Breast epithelium (tissue), 4 donors: ENCODE measurements at places on chromosomes 3 and 15.

GRCh38 chr3:156413293-156413892 lies 141.5 kb downstream of the SSR3 start:
- DNase-seq: no peak

DNA sequence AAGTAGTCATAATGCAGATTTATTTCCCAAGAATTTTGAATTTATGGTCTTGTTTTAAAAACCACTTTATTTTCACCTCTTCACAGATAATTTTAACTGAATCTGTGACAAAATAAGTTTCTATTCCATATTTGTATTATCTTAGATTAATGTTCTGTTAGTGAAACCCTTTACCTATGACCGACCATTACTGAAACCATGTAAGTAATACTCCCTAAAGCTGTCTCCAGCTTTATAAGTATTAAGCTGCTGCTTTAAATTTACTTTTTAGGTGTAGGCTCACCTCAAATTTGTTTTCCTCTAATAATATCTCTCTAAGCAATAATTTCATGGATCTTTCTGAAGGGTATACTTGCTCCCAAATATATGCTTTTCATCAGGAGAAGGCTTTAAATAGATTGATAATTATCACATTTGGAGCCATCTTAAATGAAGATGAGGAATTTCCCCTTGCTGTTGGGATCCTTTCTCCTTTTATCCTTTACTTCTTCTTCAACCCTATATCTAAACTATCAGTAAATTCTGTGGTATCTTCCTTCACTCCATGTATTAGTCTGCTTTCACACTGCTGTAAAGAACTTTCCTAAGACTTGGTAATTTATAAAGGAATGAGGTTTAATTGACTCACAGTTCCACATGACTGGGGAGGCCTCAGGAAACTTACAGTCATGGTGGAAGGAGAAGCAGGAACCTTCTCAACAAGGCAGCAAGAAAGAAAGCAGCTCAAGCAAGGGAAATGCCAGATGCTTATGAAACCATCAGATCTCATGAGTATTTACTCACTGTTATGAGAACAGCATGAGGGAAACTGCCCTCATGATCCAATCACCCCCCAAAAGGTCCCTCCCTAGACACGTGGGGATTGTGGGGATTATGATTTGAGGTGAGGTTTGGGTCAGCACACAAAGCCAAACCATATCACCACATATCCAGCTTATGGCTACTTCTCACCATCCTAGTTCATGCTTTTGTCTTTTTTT lies 92.3 kb upstream of the P2RY1 start:
- DNase-seq: no peak

DNA sequence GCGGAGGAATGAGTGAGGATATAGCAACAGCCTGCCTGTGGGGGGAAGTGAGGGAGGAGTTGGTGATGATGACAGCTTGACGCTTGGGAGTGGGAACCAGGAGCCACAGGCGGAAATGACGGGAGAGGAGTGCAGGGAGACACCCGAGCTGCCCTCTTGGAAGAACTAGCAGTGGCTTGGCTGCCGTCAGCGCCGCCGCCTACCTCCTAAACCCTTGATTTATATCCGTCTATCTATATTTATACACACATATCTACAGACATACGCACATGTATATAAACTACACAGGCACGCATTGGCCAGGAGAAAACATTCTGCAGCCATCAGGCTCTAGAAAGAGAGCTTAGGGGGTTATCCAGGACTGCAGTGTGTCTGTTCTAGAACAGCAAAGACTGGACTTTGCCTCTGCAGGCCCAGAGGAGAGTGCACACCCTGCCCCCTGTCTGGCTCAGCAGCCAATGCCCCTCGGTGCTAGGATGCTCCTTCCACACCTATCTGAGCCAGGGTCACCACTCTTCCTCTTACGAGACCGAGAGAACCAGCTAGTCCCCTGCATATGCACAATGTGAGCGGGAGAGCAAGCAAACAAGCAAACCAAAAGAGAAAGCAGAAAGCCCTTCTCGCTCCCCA lies 45.3 kb upstream of the MAGEF1 start:
- DNase-seq: no peak

- DNase-seq: no peak
Measured at GRCh38 chr3:126160243-126161210, 19.9 kb downstream of the ALDH1L1 start.

- DNase-seq: no peak
Measured at GRCh38 chr3:132254076-132254755, 63.0 kb upstream of the ACP3 start.

- no peak for DNase-seq
Measured at GRCh38 chr3:106814231-106814630, 563.0 kb upstream of the CCDC54 start.

GRCh38 chr15:91108421-91108820 lies 8.4 kb downstream of the SV2B start:
- no peak for DNase-seq

DNA sequence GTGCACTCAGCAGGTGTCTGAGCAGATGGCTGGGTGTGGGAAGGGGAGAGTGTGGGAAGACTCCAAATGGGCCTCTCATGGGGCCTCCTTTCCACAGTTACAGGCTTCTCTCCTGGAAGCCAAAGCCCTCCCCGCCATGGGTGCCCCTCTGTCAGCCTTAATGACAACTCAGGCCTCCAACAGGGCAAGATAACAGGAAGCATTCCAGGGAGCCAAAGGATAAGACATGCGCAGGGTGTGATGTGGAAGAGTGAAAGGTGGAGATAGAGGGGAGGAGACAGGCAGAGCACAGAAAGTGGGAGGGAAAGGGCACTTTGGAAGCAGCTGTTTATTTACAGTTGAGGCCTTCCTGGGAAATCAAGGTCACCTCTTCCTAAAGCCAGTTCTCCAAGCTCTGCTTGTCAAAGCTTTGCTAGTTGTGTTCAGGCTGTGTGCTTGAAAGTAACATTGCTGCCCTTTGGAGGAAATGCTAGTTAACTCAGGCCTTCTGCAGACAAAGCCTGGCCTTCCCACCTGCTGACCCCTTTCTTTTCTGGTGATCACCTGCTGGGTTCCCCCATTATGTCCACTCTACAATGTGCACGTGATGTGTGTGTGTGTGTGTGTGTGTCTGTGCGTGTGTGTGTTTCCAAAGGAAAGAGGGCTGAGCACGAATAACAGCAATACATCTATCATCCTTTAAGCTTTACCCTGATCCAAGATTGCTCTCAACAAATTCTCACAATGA lies 35.2 kb upstream of the SMAD3 start:
- no peak for DNase-seq

DNA sequence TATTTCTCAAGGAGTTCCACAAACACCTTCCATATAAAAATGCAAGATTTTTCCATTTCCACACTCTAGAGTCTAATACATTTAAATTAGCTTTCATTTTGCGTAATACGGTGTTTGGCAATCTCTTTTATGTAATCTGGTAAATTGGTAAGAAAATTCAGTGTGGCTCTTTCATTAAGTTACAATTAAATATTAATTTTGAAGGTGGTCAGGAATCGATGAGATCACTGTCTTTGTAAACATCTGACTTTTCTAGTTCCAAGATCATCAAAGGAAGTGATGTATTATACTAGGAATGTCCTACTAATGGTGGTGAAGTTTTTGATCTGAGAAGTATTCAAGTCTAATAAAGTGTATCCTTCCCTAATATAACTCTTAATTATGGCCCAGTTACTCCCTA lies 1.1 kb upstream of the UTS2B start:
- no peak for DNase-seq

DNA sequence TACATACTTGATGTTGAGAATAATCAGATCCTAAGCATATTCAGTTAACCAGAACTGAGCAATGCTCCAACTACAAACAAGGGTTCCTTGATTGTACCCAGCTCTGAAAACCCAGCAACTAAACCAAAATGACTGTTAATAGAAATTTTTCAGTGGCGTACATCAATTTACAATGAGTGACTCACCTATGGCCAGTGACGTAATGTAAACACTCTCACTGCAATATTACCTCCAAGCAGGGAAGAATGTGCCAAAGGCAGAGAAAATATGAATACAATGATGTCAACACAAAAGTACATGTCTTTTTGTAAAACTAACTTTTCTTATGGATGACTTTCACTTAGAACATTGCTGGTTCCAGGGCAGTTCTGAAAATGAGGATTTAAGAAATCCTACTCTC lies 611.3 kb downstream of the EDEM1 start:
- no peak for DNase-seq

GRCh38 chr3:66121318-66121717 lies 82.6 kb upstream of the MAGI1 start:
- DNase-seq: no peak

DNA sequence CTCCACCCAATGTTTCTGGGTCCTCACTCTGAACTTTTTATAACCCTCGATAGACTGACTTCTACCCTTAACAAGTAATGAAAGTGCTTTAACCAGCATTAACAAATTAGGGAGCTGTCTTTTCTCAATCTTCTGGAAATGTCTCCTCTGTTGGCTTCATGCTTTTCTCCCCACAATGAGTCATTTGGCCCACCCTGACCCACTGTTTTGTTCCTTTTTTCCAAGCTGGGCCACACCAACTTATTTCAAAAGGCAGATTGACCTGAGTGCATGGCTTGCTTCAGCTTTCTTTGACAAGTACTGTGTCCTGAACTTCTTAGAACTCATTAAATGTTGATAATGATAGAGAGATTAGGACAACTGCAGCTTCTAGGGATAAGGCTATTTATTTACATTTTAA lies 199.6 kb upstream of the SEMA6D start:
- DNase-seq: no peak

- no peak for DNase-seq
Measured at GRCh38 chr3:172635588-172635987, 75.3 kb downstream of the NCEH1 start.

DNA sequence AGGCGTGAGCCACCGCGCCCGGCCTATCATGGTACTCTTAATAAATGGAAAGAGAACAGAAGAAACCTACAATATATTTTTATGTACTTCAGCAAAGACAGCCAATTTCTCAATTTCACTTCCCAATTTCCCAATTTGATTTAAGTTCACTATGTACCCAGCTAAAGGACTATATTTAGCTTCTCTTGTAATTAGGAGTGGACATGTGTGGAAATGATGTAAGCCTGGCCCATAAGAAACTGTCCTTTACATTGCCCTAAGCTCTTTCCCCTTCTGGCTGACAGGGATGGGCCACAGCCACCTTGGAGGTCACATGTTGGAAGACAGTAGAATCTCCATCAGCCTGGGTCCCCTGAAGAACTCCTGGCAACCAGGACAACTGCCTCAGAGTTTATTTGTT lies 6.2 kb downstream of the TMEM39A start:
- DNase-seq: no peak

GRCh38 chr3:158991146-158991705 lies 189.4 kb downstream of the MFSD1 start:
- DNase-seq: no peak

GRCh38 chr3:53023072-53023823 lies 22.6 kb downstream of the SFMBT1 start:
- no peak for DNase-seq

DNA sequence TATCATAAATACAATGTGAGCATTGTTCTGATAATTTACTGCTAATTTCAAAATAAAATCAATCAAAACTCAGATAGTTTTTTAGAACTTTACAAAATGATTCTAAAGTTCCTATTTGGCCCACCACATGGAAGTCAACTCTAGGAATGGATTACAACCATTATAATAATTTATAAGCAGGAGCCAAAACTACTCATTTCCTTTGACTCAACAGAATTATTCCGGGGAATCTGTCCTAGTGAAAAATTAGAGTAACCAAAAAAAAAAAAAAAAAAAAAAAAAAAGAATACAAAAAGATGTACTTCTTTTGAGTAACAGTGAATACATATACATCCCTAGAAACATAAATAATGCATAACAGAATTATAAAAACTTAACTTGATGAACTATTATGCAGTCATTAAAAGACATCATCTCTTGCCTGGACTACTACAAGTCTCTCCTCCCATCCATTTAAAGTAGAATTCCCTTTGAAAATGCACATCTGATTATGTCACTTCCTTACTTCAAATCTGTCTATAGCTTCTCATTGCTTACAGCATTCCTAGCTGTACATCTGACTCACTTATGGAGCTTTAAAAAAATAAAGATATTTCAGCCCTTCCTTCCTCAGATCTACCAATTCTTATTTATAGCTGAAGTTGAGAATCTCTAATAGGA lies 43.4 kb downstream of the HDGFL3 start:
- no peak for DNase-seq

DNA sequence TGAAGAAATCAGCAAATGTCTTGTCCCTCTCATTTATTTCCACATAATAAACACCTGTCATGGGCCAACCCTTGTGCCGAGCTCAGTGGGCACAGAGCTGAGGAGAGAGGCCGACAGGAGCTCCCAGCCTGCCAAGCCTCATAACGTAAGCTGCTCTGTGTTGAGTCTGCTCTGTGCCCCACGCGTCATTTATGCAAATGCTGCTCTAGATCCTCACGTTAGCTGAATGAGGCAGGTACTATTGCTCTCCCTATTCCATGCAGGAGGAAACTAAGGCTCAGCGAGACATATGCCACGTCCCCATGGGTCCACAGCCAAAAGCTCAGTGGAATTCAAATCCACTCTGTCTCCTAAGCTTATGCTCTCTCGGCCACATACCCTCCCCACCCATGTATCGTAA lies 41.5 kb downstream of the EFCAB12 start:
- DNase-seq: no peak

DNA sequence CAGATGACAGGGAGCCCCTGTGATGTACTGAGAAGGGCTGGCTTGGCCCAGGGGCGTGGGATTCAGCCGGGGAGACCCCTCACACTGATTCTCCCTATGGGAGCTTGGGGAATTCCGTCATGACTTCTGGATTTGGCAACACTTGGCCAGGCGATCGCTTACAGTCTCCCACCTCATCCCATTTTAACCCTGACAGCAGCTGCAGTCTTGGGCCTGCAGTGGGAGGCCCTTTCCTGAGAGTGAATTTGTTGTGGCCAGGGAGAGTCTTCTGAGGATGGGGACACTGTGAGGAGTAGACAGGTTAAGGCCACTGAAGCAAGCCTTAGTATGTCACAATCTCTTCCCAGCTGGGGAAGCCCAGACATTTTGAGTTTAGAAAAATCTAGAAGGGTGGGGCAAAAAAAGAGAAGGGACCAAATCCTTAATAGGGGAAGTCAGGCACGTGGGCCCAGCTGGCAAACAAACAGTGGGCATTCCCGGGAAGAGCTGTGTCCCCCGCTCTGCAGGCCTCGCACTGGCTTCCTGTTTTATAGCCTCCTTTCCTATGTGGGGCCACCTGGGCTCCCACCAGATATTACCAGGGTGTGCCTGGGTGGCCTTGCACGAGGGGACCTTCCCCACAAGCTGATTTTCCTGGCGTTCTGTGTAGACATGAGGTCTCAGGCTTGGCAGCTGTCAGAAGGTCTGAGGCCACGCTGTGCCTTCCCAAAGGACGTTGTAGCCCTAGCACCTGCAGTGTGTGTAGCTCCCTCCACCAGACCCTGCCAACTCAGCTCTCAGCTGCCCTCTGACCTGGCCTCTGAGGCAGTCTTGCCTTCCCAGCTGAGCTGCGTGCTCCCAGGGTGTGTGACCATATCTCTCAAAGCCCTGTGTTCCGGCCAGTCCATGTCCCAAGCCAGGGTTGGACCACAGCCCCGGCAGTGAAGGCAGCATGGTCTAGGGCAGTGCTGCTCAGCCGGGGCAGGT lies 64.5 kb downstream of the FEM1B start:
- DNase-seq: no peak

GRCh38 chr3:67093305-67093704 lies 95.2 kb downstream of the KBTBD8 start:
- no peak for DNase-seq
